ENCODE measurements at places on chromosomes 6 and 20.

- DNase-seq, result no peak
These were observed 8.2 kb downstream of the RNF144B start for GRCh38 chr6:18395177-18395855.

DNA sequence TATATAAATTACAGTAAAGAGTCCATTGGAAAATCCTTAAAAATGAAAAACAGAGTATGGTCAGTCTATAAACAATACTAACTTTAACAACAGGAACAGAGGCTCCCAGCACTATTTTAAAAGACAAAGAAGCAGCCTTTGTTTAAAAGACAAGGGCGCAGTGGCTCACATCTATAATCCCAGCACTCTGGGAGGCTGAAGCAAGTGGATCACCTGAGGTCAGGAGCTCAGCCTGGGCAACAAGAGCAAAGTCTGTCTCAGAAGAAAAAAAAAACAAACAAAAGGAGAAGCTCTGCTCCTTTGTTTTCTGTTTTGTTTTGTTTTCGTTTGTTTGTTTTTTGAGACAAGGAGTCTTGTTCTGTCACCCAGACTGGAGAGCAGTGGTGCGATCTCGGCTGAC is 89.4 kb downstream of the DTNBP1 start:
- no peak for DNase-seq

- DNase-seq, result no peak
These were observed 62.8 kb downstream of the LY86 start for GRCh38 chr6:6651335-6651734.

GRCh38 chr6:166589337-166589731 is 2.9 kb upstream of the RAMACL start:
- no peak for DNase-seq

- no peak for DNase-seq
These were observed 33.2 kb downstream of the SERPINB6 start for GRCh38 chr6:2938004-2938631.

- no peak for DNase-seq
These were observed 139.7 kb upstream of the FLRT3 start for GRCh38 chr20:14477125-14477524.

DNA sequence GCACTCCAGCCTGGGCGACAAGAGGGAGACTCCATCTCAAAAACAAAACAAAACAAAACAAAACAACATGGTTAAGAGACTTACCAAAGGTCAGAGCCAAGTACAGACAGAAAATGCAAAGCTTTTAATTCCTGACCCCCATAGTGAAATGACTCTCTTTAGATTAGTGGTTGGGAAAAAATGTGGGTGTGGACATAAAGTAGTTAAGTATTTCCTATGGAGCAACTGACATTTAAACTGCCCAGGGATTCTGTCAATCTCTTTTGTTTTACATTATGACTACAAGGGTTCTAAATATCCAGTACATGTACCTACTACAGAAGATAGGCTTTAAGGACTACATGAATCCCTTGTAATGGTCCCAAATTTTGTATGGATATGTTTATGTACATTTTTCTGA is 75.1 kb downstream of the IRAK1BP1 start:
- DNase-seq, result no peak

DNA sequence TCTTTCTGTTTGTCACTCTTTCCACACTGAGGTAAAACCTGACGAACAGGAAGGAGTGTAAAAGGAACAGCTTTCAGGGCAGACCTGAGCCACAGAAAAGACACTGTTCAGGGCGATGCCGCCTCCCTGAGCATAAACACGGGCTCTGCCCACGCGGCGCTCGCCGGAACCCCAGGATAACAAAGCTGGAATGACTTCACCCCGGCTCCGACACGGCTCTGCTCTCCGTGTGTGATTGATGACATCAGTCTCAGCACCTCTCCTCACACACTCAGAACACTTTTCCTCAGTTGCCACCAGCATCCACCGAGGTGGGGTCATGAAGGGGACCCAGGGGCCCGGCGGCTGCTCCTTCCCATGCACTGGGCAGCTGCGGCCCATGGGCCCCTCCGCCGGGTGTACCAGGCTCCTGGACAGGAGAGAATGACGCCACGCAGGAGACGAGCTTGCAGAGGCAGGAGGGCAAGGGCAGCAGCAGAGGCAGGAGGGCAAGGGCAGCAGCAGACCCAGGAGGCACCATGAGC is 43.6 kb downstream of the DLL1 start:
- DNase-seq, result no peak

DNA sequence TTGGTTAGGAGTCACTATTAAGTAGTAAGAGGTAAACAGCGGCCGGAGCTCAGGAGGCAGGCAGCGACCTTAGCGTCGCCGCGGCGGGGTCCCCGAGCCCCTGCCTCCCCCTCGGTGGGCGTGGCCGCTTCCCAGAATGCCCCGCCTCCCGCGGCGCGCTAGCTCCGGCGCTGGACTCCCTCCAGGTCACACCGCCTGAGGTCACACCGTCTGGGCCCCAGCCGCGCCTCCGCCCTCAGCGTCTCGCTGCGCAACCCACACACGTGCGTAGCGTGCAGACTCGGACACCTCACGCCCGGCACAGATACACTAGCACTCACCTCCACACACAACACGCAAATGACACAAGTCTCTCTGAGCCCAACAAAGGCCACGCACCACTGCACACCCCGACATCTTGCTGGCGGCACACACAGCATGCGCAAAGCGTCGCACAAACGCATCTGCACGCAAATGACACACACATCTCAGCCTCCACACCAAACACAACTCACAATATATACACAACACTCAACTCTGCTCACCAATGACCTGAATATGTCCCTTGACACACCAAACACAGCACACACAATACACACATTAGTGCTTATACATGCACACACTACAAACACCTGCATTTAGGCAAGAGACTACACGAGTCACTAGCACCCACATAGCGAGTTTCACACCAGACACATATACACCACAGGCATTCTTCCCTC is 17.6 kb upstream of the CDKN1A start:
- DNase-seq, result no peak

DNA sequence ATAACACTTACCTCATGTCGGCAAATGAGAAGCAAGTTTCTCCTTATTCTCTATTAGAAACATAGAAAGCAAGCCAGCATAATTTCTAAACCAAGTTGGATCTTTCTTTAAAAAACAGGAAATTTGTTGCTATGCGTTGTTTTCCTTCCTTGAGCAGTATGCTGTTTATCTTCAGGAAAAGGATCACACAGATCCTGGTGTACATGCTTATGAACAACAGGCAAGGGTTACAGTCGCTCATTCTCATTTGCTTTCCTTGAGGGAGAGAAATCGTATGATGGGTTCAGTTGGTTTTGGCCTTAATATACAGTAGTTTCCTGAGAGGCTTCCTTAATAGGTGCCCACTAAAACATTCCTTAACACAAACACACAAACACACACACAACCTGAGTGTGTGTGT is 118.8 kb downstream of the FYN start:
- no peak for DNase-seq

DNA sequence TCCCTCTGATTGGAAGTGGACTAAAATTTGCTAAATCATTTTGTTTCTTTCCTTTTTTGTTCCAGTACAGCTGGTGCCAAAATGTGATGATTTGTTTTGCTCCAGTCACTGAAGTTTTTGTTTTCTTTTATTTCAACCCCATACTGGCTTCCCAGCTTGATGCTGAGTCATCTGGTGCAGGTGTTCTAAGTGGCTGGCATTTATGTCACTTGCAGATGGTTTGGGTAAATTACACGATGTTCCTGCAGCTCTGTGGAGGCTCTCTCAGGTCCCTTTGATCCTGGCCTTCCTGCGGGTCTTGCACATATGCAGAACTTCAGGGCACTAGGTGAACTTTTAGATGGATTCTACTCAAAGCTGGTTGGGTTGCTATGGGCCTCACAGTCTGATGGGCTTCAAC is 577.7 kb downstream of the HAO1 start:
- DNase-seq, result no peak

GRCh38 chr20:37911838-37912281 is 8.9 kb downstream of the VSTM2L start:
- DNase-seq, result no peak

GRCh38 chr20:24990810-24991252 is 1.7 kb downstream of the APMAP start:
- no peak for DNase-seq

- no peak for DNase-seq
These were observed 101.0 kb upstream of the EEF1E1 start for GRCh38 chr6:8203337-8203736.

- DNase-seq, result no peak
These were observed 3.5 kb downstream of the KIF25 start for GRCh38 chr6:168001029-168001332.

GRCh38 chr6:108132863-108133262 is 33.0 kb upstream of the NR2E1 start:
- DNase-seq, result no peak

GRCh38 chr20:8505476-8506200 is 373.6 kb downstream of the PLCB1 start:
- no peak for DNase-seq

- no peak for DNase-seq
These were observed 43.1 kb downstream of the SLC17A5 start for GRCh38 chr6:73610444-73611275.

- no peak for DNase-seq
These were observed 31.5 kb upstream of the TOP1 start for GRCh38 chr20:40997116-40997515.

- no peak for DNase-seq
These were observed 861 bp downstream of the PPP1R14C start for GRCh38 chr6:150143516-150144293.

DNA sequence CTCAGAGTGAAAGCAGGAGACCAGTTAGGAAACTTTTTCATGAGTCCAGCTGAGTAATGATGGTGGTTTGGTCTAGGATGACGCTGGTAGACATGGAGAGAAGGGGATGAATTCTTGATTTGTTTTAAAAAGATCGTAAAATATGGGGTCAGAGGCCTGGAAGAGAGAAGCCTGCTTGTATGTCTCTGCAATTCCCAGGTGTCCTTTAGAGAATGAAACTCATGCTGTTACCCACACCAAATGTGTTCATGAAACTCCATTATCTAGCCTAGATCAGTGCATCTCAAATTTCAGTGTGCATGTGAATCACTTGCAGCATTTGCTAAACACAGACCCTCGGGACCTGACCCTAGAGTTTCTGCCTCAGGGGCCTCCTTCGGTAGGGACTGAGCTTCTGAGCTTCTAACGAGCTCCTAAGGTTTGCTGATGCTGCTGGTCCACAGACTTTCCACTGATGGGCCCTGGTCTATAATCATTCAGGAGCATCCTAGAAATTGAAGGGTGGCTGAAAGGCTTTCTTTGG is 302.0 kb upstream of the PLCB4 start:
- DNase-seq, result no peak

GRCh38 chr6:41439524-41440418 is 104.4 kb downstream of the NCR2 start:
- DNase-seq, result no peak

DNA sequence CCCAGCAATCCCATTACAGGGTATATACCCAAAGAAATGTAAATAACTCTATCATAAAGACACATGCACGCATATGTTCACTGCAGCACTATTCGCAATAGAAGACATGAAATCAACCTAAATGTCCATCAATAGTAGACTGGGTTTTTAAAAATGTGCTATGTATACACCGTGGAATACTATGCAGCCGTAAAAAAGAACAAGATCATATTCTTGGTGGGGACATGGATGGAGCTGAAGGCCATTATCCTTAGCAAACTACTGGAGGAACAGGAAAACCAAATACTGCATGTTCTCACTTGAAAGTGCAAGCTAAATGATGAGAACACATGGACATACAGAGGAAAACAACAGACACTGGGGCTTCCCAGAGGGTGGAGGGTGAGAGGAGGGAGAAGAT is 201.2 kb downstream of the GMDS start:
- DNase-seq, result no peak

DNA sequence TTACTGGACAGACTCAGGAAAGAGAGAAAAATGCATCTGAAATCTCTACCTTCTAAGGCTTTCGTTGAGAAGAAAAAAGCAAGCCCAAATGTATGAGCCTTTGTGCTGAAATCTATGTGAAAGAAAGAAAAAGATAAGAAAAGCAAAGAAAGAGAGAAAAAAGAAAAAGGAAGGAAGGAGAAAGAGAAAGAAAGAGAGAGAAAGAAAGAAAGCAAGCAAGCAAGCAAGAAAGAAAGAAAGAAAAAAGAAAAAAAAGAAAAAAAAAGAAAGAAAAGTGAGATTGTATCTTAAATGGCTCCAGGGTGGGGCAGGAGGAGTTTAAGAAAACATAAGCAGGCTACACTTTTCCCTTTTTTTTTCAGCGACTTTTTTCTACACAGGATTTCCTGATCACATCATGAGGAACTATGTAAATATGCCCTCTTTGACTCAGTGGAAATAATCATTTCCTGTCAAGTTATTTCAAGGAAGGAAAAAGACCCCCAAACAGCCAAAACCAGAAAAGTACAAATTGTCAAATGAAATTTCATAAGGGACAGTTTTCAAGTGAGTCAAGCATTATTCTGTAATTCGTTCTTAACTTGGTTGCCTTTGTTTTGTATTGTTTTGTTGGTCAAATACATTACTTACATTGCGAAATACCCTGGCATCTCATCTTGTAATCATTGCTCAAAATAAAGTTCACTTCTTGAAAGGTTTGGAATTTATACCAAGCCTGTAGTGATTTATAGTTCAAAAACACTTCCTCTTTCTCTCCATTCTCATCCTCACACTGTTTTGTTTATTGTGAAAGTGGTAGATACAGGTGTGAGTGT is 79.5 kb upstream of the RNF217 start:
- DNase-seq, result no peak

DNA sequence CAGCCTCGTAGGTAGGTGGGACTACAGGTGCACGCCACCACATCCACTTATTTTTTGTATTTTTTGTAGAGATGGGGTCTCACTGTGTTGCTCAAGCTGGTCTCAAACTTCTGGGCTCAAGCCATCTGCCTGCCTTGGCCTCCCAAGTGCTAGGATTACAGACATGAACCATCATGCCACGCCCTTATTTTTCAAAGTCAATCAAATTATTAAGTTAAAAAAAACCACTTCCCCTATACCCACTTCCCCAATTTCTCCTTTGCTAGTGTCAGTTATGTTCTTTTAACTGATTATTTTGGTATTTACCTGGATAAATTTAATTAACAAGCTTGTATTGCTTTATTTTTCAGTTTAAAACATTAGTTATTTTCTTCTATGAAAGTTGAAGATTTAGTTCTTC is 49.6 kb downstream of the RIOK1 start:
- no peak for DNase-seq

DNA sequence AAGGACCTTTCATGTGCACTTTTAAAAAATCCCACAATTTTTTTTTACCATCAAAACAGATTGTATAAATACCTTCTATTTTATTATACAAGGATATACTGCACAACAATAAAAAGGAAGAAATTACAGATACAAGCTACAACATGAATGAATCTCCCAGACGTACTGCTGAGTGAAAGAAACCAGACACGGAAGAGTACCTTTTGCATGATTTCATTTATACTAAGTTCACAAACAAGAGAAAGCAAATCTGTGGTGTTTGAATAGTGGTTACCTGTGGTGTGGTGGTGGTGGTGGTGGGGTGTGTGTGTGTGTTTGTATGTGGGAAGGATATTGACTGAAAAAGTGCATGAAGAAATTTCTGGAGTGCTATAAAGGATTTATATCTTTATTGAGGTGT is 6.8 kb upstream of the PLCB4 start:
- no peak for DNase-seq

All from activated naive CD4-positive, alpha-beta T cell treated with Interleukin-2 at 50 U/mL for 16 hours (primary cell).